ENCODE measurements at places on chromosomes 3 and 15.

DNA sequence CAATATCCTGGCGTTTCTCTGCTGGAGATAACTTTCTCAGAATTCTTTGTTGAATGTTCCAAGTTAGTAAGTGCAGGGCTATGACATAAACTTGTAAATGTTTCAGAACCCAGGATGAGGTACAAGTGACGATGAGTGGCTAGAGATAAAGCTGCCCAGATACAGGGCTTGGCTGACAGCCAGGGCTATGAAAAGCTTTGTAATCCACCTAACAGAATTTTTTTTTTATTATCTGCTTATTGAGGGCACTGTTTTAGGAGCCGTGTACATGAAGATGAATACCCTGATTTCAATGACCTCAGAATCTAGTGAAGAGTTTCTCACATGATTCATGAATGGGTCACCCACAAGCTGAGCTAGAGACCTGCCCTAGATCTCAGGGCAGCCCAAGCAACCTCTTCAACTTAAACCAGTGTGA lies 431.4 kb downstream of the DIPK2A start:
- H3K36me3 ChIP-seq, result no peaks in the 10 kb centered on the region
- no peaks in the 10 kb centered on the region for H3K27me3 ChIP-seq
- peak; percentile 10 for DNase-seq
- H3K4me3 ChIP-seq, result no peak overlapping the region

- peaks cover 44% of the 10 kb centered on the region for H3K36me3 ChIP-seq
- no peak overlapping the region for H3K4me3 ChIP-seq
- H3K27me3 ChIP-seq, result no peaks in the 10 kb centered on the region
- no peak for DNase-seq
Observed at GRCh38 chr3:15284121-15284889, 48.1 kb downstream of the SH3BP5 start.

DNA sequence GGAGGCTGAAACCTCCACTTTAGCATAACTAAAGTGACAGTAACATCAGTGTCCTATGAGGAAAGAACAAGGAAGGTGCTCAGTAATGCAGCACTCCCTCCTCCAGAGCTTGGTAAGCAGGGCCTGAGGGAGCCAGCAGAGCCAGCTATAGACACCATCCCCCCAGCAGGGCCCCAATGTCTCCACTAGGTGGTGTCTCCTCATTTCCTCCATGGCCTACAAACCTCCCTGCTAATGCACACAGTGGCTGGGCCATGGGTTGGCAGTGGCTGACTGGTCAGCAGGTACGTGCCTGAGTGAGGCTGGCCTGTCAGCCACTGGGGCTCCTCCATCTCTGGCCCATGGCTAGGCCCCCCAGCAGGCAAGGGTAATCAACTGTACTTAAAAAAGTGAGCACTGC lies 13.6 kb downstream of the MRPS25 start:
- H3K36me3 ChIP-seq, result peaks cover 75% of the 10 kb centered on the region
- H3K4me3 ChIP-seq, result no peak overlapping the region
- H3K4me1 ChIP-seq, result peaks cover 1% of the 10 kb centered on the region
- DNase-seq, result peak; percentile 61
- H3K27ac ChIP-seq, result no peak overlapping the region

DNA sequence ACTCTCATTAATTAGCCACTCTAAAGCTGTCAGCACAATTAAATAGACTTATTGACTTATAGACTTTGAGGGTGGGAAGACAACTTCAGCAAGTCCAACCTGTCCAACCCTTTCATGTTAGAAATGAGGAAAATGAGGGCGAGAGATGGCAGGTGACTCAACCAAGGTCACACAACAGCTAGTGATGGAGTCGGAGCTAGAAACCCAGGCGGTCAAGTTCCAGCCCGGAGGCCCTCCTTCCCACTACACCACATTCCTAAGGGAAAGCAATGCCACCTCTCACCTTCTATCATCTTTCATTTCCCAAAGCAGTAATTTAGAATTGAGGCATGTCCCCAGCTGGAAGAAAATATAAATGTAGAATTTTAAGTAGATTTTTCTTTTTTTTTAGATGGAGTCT lies 28.7 kb downstream of the SEMA5B start:
- no peaks in the 10 kb centered on the region for H3K36me3 ChIP-seq
- DNase-seq, result no peak
- H3K27me3 ChIP-seq, result peaks cover 89% of the 10 kb centered on the region
- H3K27ac ChIP-seq, result no peak overlapping the region
- no peak overlapping the region for H3K4me3 ChIP-seq

GRCh38 chr3:180707896-180708295 lies 28.6 kb upstream of the CCDC39 start:
- no peaks in the 10 kb centered on the region for H3K4me1 ChIP-seq
- no peaks in the 10 kb centered on the region for H3K36me3 ChIP-seq
- DNase-seq, result no peak
- H3K4me3 ChIP-seq, result no peak overlapping the region
- H3K27me3 ChIP-seq, result no peaks in the 10 kb centered on the region

DNA sequence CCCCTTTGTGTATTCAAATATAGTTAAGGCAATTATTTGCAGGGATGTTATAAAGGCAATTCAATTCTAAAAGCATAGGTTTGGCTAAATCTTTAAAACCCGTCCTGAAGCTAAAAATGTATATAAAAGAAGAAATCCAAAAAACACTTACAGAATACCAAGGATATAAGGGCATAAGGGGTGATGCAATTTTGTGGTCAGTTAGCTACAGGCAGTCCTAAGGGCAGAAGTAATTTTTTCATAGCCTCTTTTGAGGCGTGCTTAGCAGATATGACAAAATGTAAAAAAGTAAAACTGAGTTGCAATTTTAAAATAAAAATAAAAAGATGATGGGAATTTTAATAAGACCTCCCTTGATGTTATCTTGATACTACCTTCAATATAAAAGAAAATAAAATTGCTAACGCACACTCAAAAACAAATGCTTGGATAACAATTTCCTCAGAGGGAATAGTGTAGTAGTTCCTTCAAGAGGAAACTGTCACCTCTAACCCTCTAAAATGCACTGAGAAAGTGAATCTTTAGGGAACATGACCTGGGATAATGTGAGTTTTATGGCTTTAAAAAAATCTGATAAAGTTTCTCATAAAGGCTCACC lies 104.2 kb downstream of the MYH15 start:
- H3K36me3 ChIP-seq, result no peaks in the 10 kb centered on the region
- no peaks in the 10 kb centered on the region for H3K4me1 ChIP-seq
- H3K27me3 ChIP-seq, result no peaks in the 10 kb centered on the region
- H3K27ac ChIP-seq, result no peak overlapping the region
- H3K4me3 ChIP-seq, result no peak overlapping the region

GRCh38 chr15:64705006-64705405 lies 70.4 kb downstream of the RBPMS2 start:
- DNase-seq, result no peak
- no peaks in the 10 kb centered on the region for H3K27me3 ChIP-seq
- H3K4me3 ChIP-seq, result no peak overlapping the region

- no peak overlapping the region for H3K4me3 ChIP-seq
- H3K4me1 ChIP-seq, result no peaks in the 10 kb centered on the region
- no peaks in the 10 kb centered on the region for H3K27me3 ChIP-seq
- no peak for DNase-seq
Observed at GRCh38 chr15:44780608-44781007, 44.3 kb downstream of the TRIM69 start.

DNA sequence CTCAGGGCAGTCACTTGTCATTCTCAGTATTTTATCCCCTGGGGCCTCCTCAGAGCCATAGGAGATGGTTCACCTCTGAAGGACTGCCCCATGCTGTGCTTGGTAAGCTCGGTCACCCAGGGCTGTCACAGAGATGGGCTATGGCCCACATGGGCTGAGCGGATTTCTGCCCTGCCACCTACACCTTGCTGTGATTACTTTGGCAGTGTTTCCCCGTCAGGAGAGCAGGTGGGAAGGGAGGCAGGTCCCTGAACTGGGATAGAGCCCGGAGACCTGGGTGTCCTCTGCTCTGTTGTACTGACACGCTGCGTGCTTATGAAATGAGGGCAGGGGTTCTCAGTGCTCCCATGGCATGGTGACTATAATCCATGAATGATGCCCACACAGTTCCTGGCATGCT lies 48.9 kb downstream of the APBA2 start:
- H3K4me3 ChIP-seq, result no peak overlapping the region
- peaks cover 10% of the 10 kb centered on the region for H3K27me3 ChIP-seq
- H3K27ac ChIP-seq, result no peak overlapping the region
- DNase-seq, result no peak
- H3K36me3 ChIP-seq, result no peaks in the 10 kb centered on the region
- peaks cover 2% of the 10 kb centered on the region for H3K4me1 ChIP-seq

DNA sequence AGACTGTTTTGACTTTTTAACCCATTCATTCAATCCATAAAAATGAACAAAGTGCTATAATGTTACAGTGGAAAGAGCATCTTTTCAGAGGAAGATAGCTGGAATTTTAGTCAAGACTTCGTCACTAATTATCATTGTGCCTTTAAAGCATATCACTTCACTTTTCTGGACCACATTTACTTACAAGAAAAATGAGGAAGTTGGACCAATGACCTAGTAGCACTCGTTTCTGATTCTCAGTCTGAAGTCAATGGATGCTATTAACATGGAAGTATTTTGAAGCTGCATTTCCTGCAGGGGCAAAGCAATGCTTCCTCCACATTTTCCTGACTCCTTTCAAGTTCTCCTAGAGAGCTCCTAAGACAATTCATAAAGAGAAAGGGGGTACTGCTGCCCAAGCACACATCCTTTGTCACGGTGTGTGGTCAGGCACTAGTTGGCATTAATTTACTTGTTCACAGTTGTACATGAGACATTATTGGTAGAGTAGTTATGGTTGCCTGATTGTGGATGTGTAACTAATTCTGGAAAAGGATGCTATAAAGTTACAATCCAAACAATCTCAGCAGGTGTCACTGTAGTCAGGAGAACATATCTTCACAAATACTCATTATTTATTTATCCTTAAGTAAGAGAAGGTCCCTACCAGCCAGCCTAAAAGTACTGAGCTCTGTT lies 1049.1 kb downstream of the FHIT start:
- no peaks in the 10 kb centered on the region for H3K27me3 ChIP-seq
- H3K4me1 ChIP-seq, result no peaks in the 10 kb centered on the region
- H3K36me3 ChIP-seq, result no peaks in the 10 kb centered on the region
- no peak for DNase-seq
- H3K4me3 ChIP-seq, result no peak overlapping the region

- no peaks in the 10 kb centered on the region for H3K27me3 ChIP-seq
- no peaks in the 10 kb centered on the region for H3K4me1 ChIP-seq
- no peak overlapping the region for H3K27ac ChIP-seq
Observed at GRCh38 chr3:36476286-36476942, 96.1 kb downstream of the STAC start.

DNA sequence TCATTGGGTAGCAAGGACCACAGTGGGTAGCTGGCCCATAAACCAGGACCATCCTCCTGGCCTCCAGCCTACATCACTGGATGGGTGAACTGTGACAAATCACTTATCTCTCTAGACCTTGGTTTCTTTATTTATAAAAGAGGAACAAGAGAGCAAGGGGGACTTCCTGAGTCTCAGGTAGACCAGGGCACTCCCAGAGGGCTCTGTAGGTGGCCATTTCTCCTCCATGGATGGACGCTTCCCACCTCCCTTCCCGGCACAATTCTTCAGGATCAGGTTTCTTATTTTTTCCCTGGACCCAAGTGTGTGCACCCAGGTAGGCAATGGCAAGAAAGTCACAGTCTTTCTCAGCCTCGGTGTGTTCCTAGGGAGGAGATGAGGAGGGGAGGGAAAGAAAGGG lies 41.4 kb upstream of the SPATA12 start:
- no peaks in the 10 kb centered on the region for H3K27me3 ChIP-seq
- H3K36me3 ChIP-seq, result peaks cover 11% of the 10 kb centered on the region
- DNase-seq, result no peak
- peaks cover 10% of the 10 kb centered on the region for H3K4me1 ChIP-seq
- no peak overlapping the region for H3K4me3 ChIP-seq

DNA sequence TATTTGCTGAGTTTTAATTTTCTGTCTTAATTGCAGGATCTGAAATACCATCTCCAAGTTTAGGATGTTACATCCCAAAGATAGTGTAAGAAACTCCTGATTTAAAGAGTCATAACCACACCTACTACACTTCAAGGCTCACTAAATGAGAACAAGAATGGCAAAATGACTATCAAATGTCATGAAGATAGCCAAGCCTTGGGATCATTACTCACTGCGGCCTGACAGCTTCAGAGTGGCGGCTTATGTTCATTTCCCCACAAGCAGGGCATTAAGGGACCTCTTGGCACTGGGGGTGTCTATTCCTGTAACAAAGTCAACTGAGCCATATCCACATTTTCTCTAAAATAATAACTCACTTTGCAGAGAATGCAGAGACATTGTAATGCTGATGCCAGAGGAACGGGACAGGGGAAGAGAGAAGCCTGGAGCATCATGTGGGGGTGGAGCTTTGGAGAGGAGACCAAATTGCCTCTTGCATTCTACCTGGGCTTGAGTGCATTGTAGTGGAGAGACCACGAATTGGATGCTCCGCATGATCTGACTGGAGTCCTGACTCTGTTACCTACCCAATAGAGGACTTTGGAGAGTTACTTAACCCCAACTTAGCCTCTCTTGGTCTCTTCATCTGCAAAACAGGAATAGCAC lies 219.2 kb downstream of the OPA1 start:
- H3K27ac ChIP-seq, result no peak overlapping the region
- H3K36me3 ChIP-seq, result no peaks in the 10 kb centered on the region
- H3K27me3 ChIP-seq, result peaks cover 72% of the 10 kb centered on the region
- no peak overlapping the region for H3K4me3 ChIP-seq
- peaks cover 5% of the 10 kb centered on the region for H3K4me1 ChIP-seq

GRCh38 chr3:67171841-67172240 lies 173.7 kb downstream of the KBTBD8 start:
- H3K4me1 ChIP-seq, result no peaks in the 10 kb centered on the region
- no peak overlapping the region for H3K4me3 ChIP-seq
- H3K36me3 ChIP-seq, result no peaks in the 10 kb centered on the region
